ENCODE measurements at places on chromosomes 13 and 19.
A peak's percentile ranks its signal among the peaks of the same experiment; 100 is the strongest.

GRCh38 chr13:67377919-67378318 lies 147.8 kb upstream of the PCDH9 start:
- DNase-seq = no peak

DNA sequence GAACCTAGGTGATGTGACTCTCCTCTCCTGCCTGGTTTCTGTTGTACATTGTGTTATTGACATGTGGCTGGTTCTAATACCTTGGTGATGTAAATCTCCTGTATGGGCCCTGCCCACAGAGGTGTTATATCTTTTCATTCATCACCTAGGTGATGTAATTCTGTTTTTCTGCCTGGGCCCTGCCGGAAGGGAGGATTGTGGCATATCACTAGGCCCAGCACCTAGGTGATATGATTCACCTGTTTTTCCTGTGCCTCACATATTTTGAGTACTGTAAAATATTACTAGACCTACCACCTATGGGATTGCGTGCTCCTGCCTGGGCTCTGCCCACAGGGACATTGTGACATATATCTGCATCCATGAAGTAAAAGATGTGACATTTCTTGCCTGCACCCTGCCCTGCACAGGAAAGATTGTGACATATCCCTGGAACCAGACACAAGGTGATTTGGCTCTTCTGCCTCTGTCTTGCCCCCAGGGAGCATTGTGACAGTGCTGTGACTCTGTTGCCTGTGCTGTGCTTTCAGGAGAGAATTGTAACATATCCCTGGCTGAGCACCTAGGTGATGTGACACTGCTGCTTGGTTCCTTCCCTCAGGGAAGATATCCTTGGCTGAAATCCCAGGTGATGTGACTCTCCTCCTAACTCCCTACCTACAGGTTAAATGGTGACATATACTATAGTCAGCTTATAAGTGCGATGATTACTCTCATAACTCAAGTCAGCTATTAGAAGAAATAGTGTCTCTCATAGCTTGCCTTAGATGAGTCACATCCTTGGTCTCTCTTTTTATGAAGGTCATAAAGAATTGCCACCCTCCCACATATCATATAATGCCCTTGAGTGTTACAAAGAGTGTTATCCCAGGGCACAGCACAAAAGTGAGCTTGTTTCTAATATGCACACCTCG lies 13.3 kb upstream of the ZNF681 start:
- DNase-seq = no peak

DNA sequence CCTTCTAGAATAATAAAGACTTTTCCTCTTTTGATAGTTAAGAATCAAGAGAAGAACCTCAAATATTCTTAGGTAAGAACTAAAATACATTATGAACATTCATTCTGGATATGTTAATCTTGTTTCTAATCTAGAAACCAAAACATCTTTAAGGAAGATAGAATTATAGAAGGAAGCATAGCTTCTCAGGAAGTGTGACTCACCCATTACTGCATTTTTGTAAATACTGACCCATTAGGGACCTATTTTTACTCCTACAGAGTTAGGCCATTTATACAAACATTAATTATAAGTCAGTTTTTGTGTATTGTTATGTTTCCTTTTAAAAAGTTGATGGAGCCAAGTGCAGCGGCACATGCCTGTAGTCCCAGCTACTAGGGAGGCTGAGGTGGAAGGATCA lies 147.1 kb downstream of the NUFIP1 start:
- DNase-seq = no peak

- no peak for DNase-seq
These were observed 111.3 kb downstream of the KATNAL1 start for GRCh38 chr13:30196025-30196424.

DNA sequence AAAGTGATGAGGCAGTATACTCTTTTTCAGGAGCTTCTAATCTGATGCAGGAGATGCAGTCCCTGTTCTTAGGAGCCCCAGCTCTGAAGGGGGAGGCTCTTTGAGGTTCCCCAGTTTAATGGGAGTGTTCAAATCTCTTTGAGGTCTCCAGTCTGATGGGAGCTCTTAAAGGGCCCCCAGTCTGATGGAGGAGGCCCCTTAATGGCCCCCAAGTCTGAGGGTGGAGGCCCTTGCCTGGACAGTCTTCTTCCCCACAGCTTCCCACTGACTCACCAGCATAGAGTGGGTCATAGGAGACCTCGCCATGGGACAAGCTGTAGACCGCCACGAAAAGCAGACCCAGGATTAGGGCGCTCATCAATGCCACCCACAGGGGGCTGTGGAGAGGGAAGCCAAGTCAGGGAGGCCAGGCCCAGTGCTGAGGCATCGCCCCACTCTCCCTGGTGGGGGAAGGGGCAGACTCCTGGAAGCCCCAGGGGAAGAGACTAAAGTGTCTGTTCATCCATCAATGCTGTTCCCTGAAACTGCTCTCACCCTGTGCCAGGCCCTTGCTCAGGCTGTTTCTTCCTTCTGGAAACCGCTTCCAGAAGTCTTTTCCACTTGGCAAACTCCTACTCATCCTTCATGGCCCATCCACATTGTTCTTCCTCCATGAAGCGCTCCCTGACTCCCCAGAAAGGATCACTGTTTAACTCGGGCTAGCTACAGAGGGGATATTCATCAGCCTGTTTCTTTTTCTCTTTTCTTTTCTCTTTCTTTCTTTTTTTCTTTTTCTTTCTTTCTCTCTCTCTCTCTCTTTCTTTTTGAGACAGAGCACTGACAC lies 2.1 kb downstream of the TM6SF2 start:
- no peak for DNase-seq

- DNase-seq = peak; percentile 65
These were observed 6.5 kb upstream of the OPA3 start for GRCh38 chr19:45591004-45591637.

- peak; percentile 63 for DNase-seq
These were observed at the start of gene TMEM221 for GRCh38 chr19:17448131-17448967. TSS of gene TMEM221 (minus strand) at chr19:17448668. CDS start at chr19:17448462, 206 bp downstream.

DNA sequence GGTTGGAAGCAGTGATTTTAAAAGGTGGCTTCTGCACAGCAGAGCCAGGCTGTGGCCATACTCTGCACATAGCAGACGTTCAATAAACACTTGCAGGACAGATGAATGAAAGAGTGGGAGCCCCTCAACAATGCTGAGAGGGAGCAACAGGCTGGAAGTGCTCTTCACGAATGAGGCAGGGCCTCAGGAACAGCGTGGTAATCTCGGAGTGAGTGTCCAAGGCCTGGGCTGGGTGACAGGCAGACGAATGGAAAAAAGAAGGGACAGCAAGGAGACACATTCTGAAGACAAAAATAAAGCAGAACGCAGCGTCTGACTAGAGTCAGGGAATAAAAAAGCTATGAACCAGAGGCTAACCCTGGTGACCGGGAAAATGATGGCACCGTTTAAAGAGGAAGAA lies 11.1 kb downstream of the GJA3 start:
- DNase-seq = no peak

DNA sequence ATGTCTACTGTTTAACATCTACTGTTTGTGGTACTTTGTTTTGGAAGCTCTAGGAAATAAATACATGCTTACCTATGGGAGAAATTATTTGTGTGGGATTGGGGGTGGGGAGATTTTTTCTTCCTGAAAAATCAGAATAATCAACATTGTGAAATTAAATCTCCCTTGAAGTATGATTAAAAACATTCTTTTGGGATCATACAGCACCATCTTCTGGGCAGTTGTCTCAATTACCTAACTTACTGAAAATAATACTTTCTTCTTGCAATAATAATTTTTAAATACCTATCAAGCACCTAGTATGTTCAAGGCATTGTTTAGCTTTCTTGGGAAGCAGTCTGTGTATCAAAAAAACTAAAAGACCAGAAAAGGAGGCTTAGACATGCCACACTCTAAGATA lies 576.5 kb upstream of the ARGLU1 start:
- DNase-seq = no peak

GRCh38 chr19:4139614-4140236 lies 13.7 kb upstream of the CREB3L3 start:
- peak; percentile 94 for DNase-seq

- DNase-seq = no peak
These were observed 66.1 kb upstream of the ABCC4 start for GRCh38 chr13:95367309-95367843.

GRCh38 chr13:93499991-93500390 lies 273.4 kb downstream of the GPC6 start:
- no peak for DNase-seq

- DNase-seq = peak; percentile 9
These were observed 22.6 kb downstream of the CYP2A6 start for GRCh38 chr19:40827386-40828247.

DNA sequence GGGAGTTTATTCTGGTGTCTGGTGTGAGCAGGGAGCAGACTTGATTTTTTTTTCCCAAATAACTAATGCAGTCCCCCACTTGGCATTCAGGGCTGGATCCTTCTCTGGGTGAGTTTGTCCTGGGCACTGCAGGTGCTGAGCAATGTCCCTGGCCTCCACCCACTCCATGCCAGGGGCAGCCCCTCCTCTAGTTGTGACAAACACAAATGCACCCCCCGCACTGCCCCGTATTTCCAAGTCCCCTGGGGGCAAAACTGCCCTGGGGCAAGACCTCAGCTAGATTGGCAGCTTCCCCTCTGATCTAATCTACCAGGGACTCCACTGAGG lies 6.4 kb downstream of the MOB3A start:
- no peak for DNase-seq

DNA sequence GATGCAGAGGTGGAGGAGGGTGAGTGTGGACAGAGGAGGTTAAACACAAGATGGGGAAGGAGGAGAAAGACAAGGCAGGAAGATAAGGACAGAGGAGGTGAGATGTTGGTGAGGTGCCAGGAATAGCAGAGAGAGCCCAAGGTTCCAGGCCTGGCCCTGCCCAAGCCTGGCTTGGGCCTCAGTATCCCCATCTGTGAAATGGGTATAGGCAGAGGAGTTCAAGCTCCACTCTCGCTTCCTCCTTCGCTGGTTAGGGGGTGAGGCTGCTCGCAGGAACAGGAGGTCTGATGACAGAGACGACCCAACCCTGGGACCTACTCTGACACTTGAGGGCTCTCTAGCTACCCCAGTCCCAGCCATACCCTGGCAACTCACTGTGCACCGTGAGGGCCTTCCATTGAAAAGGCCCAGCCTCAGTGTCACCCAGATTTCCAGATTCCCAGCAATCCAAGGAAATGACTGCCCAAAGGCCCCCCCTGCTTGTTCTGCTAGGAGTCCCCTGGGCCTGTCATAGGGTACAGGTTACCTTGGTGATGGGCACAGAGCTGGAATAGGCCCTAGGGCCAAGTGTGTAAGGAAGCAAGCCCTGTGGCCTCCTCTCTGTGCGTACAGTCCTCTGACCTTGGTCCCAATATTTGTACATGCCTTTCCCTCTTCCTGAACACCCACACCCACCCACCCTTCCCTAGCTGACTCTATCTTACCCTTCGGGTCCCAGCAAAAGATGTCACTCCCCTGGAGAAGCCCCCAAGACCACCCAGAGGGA lies 8.6 kb upstream of the ANGPTL8 start:
- no peak for DNase-seq

DNA sequence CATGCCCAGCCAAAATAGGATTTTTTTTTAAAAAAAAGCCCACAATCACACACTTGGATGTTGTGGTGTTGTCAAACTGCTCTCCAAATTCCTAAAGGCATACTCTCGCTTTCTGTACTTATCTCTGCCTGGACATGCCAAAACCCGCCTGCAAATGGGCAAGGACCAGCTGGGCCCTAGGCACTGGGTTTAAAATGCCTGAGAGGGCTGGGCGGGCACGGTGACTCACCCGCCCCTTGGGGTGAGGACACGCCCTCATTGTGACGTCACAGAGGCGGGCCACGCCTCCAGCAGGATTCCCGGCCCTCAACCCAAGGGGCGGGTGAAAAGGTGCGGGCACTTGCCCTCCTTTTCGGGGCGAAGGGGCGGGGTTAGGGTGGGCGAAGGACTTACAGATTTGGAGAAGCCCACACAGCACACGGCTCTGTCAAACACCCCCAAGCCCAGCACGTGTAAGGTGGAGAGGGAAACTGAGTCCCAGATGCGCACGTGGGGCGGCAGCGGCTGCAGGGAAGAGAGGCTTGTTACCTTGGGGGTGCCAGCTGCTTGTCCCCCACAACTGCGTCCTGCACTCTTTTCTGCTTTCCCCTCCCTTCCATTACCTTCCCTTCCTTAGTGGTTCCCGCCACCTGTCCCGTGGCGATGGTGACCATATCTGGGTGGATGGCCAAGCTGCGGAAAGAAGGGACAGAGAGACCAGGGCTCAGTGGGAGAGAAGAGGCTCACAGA lies 6.6 kb downstream of the EML2 start:
- DNase-seq = no peak

DNA sequence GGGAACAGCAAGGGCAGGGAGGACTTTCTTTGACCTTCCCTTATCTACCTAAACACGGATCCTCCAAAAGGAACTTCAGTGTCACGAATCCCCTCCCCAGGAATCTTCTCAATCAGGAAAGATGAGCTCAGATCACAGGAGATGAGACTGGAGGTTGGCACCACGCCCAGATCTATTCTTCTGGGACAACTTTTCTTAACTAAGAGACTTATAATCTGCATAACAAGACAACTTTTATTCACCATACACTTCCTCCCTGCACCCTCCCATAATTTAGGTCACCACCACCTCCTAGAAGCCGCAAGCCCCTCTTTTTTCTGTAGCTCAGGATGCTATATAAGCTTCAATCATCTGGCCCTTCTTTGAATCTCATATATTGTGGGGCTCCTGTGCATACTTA lies 19.2 kb upstream of the AKT2 start:
- no peak for DNase-seq

GRCh38 chr13:29737061-29737460 lies 113.4 kb downstream of the UBL3 start:
- no peak for DNase-seq

DNA sequence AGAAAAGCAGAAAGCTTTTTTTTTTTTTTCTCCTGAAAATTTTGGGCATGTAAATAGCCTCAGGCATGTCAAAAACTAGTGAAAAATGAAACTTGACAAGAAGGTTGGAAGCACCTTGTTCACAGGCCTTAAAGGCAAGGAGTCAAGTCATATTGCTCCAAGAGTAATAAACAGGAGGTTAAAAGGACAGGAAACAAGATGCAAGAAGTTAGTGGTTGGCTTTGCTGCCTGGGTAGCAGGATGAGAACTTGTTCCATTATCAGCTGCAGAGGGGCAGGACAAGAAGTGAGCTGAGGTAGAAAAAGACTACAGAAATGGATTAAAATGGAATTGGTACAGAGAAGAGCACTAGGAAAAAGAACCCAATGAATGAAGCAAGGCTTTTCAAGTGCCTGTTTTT lies 242.6 kb downstream of the DCT start:
- DNase-seq = no peak

DNA sequence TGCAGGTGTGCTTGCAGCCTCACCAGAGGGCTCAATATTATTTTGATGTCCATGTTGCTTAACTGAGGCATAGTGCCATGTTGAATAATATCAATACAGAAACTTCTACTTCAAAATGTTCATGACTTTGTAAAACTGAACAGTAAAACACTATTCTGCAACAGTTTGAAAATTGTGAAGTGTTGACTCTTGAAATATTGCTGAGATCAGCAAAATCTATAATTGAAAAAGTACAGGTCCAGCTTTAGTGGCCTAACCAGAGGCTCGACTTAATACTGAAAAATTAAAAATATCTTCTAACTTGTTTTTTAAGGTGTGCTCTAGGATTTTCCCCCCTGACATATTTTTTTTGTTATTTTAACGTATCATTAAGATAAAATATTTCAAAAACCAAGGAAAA lies 1460.7 kb downstream of the EFNB2 start:
- DNase-seq = no peak

GRCh38 chr13:94683409-94683808 lies 28.9 kb downstream of the SOX21 start:
- DNase-seq = no peak

- DNase-seq = no peak
These were observed 84.2 kb downstream of the PCDH9 start for GRCh38 chr13:67145950-67146349.

Data from CD4-positive, alpha-beta T cell (primary cell).